ENCODE measurements at places on chromosomes 13 and 19.

DNA sequence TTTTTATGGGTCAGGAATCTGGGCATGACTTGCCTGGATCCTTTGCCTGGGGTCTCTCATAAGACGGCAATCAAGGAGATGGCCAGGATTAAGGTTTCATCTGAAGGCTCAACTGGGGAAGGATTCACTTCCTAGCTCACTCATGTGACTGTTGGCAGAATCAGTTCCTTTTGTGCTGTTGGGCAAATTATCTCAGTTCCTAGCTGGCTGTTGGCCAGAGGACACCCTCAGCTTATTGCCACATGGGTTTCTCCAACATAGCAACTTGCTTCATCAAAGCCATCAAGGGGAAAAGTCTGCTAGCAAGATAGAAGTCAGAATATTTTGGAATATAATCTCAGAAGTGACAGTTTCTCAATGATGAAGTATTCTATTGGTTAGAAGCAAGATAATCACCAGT is 12.2 kb upstream of the EVI5L start:
- DNase-seq: no peak

GRCh38 chr13:106373304-106373988 is 162.0 kb downstream of the EFNB2 start:
- no peak for DNase-seq

- no peak for DNase-seq
Observed at GRCh38 chr13:78674638-78675037, 15.7 kb upstream of the OBI1 start.

GRCh38 chr19:44647144-44647543 is 3.4 kb downstream of the PVR start:
- DNase-seq: no peak

DNA sequence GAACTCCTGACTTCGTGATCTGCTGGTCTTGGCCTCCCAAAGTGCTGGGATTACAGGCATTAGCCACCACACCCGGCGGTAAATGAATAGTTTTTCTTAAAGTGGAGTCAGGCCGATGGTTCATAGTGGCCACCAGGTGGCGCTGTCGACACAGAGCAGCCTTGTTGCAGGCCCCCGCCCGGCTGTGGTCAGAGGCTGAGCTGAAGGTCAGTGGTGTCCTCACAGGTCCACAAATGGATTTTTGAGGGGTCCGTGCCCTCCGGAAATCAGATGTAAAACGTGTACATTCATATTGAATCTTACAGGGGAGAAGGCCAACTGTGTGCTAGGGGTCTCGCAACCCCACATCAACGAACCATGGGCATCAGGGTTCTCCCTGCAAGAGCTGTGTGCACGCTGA is 13.4 kb upstream of the WDR18 start:
- DNase-seq: no peak
